ENCODE measurements at places on chromosomes 1 and 21. TPM values are rescaled to one million over a fixed set of nuclear protein-coding genes. Genes with fewer than 3 reads are reported as not detected.
A peak's percentile ranks its signal among the peaks of the same experiment; 100 is the strongest.

Gene RGS16
- 29.0 TPM for total RNA-seq

Gene BLZF1
- total RNA-seq: 10.7 TPM

Gene FMOD
- total RNA-seq: 54.9 TPM

DNA sequence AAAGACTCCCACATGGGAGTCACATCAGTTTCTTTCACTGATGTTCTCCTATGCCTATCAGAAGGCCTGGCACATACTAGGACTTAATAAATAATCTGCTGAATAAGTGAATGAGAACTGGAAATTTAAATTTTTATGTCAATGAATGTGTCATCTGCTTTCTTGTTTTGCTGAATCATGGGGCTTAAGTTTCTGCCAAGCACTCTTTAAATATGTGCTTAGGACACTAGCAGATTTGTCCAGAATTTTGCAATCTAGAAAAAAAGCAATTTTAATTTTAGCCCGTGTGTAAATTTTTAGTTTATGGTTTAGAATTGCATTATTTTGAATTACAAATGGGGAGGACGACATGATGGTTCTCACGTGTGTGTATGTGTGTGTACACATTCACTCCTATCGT lies 803.1 kb downstream of the USP25 start:
- no peak overlapping the region for H3K4me3 ChIP-seq
- no peaks in the 10 kb centered on the region for H3K36me3 ChIP-seq
- H3K4me1 ChIP-seq: no peaks in the 10 kb centered on the region
- no peak for DNase-seq
- H3K27me3 ChIP-seq: no peaks in the 10 kb centered on the region

- H3K4me1 ChIP-seq: no peaks in the 10 kb centered on the region
- DNase-seq: no peak
- no peaks in the 10 kb centered on the region for H3K36me3 ChIP-seq
- H3K27ac ChIP-seq: no peak overlapping the region
- H3K4me3 ChIP-seq: no peak overlapping the region
Measured at GRCh38 chr1:118504221-118504644, 319.2 kb upstream of the SPAG17 start.

Gene ETV3L
- total RNA-seq: not detected

Gene CLCA4
- not detected for total RNA-seq

GRCh38 chr1:7808253-7808844 lies 24.3 kb downstream of the PER3 start:
- no peak for DNase-seq
- no peak overlapping the region for H3K4me3 ChIP-seq
- peaks cover 96% of the 10 kb centered on the region for H3K36me3 ChIP-seq
- no peak overlapping the region for H3K27ac ChIP-seq

Gene CACNA1S
- 0.18 TPM for total RNA-seq

DNA sequence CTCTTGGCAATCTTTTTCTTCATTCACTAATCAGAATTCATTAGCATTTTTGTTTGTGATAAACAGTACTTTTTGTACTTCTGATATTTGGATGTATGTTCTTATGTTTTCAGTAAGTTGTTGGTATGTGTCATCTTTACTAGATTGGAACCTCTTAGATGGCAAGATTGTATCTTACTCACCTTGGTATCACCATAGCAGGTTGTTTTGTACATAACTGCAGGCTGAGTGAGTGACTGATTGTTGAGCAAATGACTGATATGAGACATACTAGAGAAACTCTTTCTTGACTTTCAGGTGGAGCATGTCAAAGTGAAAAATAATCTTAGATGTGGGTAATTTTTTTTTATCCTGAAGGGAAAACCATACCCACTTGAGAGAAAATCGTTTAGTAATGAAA lies 173.7 kb downstream of the CLEC20A start:
- H3K4me3 ChIP-seq: no peak overlapping the region
- DNase-seq: no peak
- no peaks in the 10 kb centered on the region for H3K4me1 ChIP-seq
- H3K27ac ChIP-seq: no peak overlapping the region
- H3K27me3 ChIP-seq: no peaks in the 10 kb centered on the region

Gene FAM78B
- 1.1 TPM for total RNA-seq

Gene LENEP
- not detected for total RNA-seq

GRCh38 chr1:21716169-21716568 lies 47.0 kb upstream of the RAP1GAP start:
- H3K4me3 ChIP-seq: no peak overlapping the region
- no peaks in the 10 kb centered on the region for H3K27me3 ChIP-seq
- no peak for DNase-seq
- H3K4me1 ChIP-seq: peaks cover 1% of the 10 kb centered on the region
- H3K36me3 ChIP-seq: peaks cover 100% of the 10 kb centered on the region

DNA sequence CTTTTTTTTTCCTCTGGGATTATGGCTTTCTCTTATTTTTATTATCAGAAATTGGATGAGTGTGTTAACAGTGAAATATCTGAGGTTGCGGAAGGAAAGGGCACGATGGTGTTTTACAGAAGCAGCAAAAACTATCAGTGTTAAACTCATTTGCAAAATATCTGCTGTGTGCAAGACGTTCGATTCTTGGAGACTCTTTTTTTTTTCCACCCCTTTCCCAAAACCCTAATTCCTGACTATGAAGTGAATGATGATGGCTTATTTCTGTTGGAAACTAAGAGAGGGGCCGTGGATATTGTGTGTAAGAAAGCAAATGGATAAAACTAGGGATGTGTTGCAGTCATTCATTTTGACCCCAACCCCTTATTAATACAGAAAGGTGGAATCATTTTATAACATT lies 677 bp downstream of the NCAM2 start:
- H3K4me1 ChIP-seq: peaks cover 26% of the 10 kb centered on the region
- no peak overlapping the region for H3K27ac ChIP-seq
- peak; percentile 4 for DNase-seq
- peak overlapping the region; percentile 49 for H3K4me3 ChIP-seq
- H3K27me3 ChIP-seq: peaks cover 24% of the 10 kb centered on the region

DNA sequence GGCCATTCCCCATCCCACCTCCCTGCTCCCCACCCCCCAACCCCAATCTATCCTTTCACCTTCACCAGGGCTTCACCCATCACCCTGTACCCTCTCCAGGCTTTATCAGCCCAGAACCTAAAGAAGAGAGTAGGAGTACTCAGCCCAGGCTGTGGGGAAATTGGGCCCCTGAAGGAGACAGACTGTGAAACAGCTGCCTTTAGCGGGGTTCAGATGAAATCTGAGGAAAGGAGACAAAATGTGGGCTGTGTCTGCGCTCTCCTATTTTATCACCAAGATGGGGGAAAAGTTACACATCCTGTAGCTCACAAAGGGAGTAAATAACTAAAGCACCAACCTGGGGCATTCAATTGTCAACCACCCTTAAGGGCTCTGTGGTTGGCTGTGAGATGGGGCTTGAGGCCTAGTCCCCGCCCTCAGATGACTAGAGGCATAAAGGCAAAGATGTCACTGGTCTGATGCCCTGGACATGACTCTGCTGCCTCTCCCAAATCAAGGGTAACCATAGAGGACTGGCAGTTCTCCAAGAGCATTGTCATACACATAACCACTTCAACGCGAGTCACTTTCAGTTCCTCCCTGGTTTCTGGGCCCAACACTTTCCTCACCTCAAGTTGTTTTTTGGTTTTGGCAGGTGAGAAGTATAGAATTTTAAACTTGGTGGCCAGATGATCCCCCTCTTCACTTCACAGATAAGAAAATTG lies 30.0 kb downstream of the SLC27A3 start:
- H3K4me1 ChIP-seq: peaks cover 8% of the 10 kb centered on the region
- no peak overlapping the region for H3K4me3 ChIP-seq
- H3K27me3 ChIP-seq: no peaks in the 10 kb centered on the region
- DNase-seq: peak; percentile 44
- peak overlapping the region; percentile 57 for H3K27ac ChIP-seq
- H3K36me3 ChIP-seq: peaks cover 36% of the 10 kb centered on the region

Gene USP24
- 18.1 TPM for total RNA-seq

GRCh38 chr1:160978510-160978927 lies 23.9 kb upstream of the ITLN2 start:
- H3K27me3 ChIP-seq: peaks cover 14% of the 10 kb centered on the region
- peak; percentile 60 for DNase-seq
- peaks cover 15% of the 10 kb centered on the region for H3K4me1 ChIP-seq
- no peak overlapping the region for H3K4me3 ChIP-seq

GRCh38 chr21:34360488-34361241 lies 3.1 kb upstream of the KCNE2 start:
- H3K4me1 ChIP-seq: no peaks in the 10 kb centered on the region
- H3K27me3 ChIP-seq: peaks cover 6% of the 10 kb centered on the region
- no peak for DNase-seq
- no peak overlapping the region for H3K27ac ChIP-seq
- no peak overlapping the region for H3K4me3 ChIP-seq

- no peaks in the 10 kb centered on the region for H3K27me3 ChIP-seq
- H3K4me3 ChIP-seq: no peak overlapping the region
- H3K4me1 ChIP-seq: no peaks in the 10 kb centered on the region
- no peak for DNase-seq
- peaks cover 7% of the 10 kb centered on the region for H3K36me3 ChIP-seq
Measured at GRCh38 chr1:245754463-245754961, 599.7 kb downstream of the KIF26B start.

Gene SLAMF6
- total RNA-seq: 13.4 TPM
